Body of pancreas (tissue), 4 donors: ENCODE measurements at places on chromosomes 6 and 20.
A peak's percentile ranks its signal among the peaks of the same experiment; 100 is the strongest.

DNA sequence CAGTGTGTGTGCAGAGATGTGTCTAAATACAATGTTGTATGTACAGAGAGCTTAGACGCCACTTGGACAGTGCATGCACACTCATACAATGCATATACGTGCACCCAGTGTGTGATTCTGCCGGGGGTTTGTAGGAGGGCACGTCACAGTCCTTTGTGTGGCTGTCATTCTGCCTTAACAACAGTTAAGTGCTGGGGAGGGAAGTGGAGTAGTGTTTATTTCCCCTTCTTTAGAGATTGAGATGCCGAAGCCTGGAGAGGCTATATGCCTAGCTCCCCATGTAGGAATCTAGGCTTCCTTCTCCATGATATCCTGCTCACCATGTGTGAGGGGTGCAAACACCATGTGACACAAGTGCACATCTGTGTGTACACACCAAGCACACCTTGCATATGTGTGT is 38.2 kb downstream of the MDFI start:
- no peak for DNase-seq

- DNase-seq: no peak
These were observed 36.6 kb downstream of the NUDT3 start for GRCh38 chr6:34355889-34356288.

DNA sequence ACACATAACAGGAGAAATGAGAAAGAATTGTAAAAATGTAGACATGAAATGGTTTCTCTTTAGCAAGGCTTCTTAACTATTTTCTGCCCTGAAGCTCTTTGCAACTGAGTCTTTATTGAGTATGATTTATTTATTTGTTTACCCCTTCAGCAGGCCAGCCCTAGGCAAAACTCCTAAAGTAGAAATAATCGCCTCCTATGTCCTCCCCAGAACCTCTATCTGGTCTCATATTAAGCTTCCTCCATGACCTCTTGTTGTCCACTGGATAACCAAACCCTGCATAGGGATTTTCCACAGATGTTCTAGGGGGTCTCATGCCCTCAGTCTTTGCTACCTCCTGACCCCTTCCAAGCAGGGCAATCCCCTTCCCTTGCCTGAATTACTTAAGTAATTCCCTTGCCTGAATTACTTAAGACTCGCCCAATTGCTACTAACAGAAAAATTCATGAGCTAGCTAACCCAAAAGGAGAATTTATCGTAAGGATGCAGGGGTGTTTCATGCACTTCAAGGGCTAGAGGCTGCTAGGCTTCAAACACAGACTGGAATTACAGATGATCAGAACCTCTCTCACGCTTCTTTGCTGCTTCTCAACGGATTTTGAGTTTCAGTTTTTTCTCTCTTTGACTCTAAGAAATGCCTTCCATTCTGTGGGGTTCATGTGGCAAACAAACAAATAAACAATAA is 425.9 kb upstream of the RNF217 start:
- DNase-seq: no peak

DNA sequence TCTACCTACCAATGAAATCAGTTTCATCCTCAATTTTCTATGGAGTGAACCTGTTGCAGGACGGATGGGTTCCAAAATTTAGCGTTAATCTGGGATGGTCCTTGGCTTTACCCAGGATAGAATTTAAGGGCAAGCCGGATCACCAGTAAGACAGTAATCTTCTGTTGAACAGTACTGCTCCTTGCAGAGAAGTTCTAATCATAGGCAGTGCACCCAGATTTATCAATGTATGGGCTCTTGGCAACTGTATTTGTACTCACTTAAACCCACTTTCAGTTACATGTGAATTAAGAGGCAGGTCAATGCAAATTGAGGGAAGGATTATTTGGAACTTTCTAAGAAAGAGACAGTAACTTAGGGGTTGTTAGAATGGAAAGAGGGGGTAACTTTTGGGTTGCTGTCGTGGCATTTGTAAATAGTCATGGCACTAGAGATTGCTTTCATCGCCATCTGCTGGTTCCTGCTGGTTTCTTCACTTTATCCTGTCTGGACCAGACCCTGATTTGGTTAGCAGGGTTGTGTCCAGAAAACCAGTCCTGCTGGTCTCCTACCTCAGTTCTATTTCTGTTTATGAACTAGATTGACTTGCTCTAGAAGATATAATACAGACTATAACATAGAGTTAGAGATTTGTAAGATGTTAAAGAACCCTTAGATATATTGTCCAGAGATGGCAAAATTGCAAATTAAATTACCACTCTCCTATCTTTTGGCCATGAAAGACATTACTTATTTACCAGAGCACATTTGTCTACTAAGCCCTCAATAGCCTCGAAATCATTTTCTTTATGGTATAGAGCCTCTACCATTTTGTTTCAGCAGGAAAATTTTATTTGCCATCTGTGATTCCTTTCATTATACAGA is 646.3 kb downstream of the UTRN start:
- peak; percentile 71 for DNase-seq

DNA sequence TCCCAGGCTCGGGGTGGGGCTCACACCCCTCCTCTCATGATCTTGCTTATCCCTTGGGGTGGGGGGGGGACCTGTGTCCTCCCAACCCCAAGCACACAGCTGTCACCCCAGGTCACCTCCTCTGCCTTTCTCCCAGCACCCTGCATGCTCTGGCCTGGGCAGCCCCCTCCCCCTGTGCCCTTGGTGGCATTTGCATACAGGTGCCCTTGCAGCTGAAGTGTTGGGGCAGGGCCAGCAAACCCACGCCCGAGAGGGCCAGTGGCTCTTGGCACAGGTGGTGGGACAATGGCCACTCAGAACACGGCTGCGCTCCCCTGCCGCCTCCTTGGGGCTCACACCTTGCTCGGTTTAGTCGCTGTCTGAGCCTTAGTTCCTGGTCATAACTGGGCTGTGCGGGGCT is 11.3 kb upstream of the MYT1 start:
- DNase-seq: no peak

DNA sequence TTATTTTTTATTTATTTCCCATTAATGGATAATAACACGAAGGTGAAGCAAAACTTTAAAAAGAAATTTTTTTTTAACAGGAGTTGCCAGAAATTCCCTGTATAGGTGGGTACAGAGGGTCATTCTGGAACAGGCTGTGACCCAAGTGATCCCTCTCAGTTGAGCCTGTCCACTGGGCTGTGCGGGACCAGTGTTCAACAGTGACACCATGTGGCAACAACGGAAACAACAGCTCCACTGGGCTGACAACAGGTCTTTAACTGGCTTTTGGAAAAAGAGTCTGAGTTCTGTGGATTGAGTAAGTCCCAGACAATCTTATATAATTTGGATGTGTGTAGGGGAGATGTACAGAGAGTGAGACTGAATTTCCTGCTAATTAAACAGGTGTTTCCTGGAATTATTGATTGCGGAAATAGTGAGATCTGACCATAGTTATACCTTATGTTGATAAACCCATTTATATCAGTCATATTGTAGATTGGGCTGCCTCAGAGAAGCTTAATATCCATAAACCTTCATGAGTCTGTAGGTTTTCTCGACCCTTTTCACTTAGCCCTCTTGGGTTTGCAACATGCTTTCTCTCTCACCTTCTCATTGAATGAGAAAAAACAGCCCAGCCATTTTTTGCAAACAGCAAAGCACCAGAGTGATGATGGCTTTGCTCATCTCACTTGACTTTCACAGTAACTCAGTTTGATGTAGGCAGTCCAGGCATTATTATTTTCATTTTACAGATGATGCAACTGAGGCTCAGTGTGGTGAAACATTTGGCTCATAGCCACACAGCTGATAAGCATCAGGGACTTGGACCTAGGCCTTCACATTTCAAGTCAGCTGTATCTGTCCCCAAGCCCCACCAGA is 17.5 kb downstream of the KIAA1755 start:
- no peak for DNase-seq

GRCh38 chr6:128303870-128304269 is 216.5 kb downstream of the PTPRK start:
- no peak for DNase-seq

DNA sequence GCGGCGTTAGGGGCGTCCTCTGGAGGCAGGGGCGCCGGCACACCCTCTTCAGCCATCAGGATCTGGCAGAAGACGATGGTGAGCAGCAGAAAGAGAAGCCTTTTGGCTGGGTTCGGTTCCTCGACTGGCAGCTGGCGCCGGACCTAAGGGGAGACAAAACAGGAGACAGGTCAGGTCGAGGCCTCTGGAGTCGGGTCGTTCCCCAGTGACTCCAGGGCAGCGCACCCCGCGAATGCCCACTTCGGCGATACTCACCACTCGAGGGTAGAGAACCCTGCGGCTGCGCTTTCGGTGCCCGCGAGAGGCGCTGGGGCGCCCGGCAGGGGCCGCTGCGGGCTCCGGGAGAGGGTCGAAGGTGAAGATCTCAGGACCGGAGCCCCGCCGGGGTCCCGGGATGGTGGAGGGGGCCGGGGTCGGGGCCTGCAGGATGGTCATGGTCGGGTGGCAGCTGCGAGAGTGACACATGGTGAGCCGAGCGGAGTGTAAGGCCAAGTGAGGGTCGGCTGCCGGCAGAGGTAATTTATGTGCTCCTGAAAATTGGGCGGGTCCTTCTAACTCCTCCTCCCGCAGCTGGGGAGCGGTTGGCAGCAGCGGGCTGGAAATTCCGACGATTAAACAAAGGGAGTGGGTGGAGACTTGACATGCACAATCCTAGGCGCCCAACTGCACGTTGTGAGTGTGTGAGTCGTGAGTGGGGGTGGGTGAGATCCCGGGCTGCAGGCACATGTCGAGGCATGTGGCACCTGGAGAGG is at the start of gene IER3:
Gene IER3, minus strand, starts transcription at position 494 of the 752 bp plus-strand sequence. Its CDS starts 29 bp downstream, at position 465.
- peak; percentile 93 for DNase-seq

GRCh38 chr6:16174416-16175078 is 45.7 kb downstream of the MYLIP start:
- peak; percentile 13 for DNase-seq

DNA sequence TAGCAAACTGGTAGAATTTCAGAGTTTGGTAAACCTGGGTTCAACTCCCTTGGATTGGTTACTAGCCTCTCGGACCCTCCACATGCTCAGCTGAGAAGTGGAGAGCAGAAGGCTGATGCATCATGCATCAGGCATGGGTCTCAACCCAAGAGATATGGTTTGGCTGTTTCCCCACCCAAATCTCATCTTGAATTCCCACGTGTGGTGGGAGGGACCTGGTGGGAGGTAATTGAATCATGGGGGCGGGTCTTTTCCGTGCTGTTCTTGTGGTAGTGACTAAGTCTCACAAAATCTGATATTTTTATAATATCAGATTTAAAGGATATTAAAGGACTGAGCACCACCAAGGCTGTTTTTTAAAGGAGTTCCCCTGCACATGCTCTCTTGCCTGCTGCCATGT is 75.1 kb downstream of the PPP1R3G start:
- DNase-seq: no peak

DNA sequence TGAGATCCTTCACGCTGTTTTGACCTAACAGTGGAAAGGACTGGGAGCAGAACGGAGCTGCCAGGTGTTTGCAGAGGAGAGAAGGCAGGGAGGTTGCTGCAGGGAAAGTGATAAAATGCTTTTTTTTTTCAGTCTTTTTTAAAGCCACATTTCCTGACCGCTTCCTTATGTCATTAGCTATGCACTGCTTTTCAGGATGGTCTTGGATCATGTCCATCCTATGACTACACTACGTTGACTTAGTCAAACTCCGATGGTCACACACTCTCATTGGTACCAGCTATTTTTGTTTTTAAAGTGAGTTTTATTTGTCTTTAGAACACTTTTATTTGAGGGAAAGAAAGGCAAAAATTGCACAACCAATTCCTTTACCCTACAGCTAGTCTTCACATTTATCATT is 89.2 kb upstream of the EXOC2 start:
- no peak for DNase-seq

- no peak for DNase-seq
These were observed 49.5 kb upstream of the SLC32A1 start for GRCh38 chr20:38674765-38675133.

GRCh38 chr20:62925420-62926228 is 681 bp downstream of the DIDO1 start:
- peak; percentile 37 for DNase-seq

DNA sequence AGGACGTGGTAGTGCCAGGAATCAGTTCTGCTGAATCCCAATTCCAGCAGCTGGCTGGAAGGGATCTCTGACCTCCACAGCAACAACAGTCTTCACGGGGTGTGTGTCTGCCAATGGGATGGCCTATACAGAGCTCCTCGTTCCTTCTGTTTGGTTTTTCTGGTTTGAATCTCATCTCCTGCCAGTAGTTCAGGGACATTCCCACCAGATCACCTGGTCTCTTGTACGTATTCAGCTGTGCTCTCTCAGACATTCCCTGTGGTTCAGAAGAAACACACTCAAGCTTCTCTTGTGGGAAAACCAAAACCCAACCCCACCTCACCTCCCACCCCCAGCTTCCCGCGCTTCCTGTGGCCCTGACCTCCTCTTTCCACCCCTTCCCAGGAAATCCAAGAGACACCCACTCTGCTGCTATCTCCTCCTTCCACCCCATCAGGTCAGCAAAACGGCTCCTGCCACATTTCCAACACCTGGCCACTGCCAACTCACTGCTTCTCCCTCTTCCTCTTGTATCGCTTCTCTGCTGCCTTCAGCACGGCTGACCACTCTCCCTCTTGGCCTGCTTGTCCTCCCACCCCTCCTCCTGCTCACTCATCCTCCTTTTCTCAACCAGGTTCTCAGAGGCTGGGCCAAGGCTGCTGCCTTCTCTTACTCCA is 63.3 kb upstream of the PTGIS start:
- DNase-seq: no peak

GRCh38 chr6:21079468-21080048 is 514.0 kb upstream of the SOX4 start:
- DNase-seq: no peak

- DNase-seq: peak; percentile 68
These were observed 47.0 kb downstream of the SLC22A23 start for GRCh38 chr6:3409699-3410384.

DNA sequence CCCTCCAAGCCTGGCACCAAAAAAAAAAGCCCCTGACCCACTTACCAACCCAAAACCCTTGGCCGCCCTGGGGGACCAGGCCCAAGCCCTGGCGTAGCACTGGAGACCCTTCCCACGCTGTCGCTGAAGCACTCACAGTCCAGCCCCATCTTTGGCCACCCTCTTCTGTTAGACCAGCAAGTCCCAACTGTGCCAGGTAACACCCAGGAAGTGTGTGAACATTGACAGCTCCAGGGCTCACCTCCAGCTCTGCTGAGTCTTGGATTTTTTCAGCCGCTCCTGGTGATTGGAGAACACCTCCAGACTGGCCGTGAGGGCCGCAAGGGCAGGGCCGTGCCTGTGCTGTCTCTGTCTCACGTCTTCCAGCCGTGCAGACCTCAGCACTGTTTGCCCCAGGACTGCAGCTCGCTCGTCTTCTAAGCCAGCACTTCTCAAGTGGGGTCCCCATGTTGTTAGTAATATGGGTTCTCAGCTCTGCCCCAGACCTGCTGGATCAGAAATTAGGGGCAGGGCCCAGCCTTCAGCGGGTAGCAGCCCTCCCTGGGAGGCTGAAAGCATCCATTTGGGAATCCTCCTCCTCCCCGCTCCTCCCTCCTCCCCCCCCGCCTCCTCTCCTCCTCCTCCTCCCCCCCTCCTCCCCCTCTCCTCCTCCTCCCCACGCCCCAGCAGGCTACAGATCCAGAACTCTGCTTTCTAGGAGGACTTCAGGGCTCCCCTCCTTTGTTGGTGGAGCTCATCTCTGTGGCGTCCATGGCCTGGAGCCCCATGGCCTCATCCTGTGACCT is 18.1 kb downstream of the NPEPL1 start:
- DNase-seq: no peak

- no peak for DNase-seq
These were observed 122.7 kb upstream of the AGPAT4 start for GRCh38 chr6:161396539-161396938.
